Pancreas (tissue), 10 donors: ENCODE measurements at places on chromosomes 13 and 19.

DNA sequence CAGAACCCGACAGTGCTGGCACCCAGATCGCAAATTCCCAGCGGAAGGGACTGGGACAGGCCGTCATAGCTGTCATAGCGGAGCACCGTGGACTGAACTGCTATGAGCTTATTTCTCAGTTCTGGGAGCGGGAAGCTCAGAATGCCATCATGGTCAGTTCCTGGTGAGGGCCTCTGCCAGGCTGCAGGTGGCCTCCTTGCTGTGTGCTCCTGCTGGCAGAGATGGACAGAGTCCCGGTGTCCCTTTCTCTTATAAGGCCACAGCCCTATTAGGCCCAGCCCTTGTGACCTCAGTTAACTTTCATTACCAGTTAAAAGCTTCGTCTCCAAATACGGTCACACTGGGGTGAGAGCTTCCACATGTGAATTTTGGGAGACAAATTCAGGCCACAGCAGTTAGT, 4.6 kb downstream of the ZNF444 start:
- no peak for DNase-seq

GRCh38 chr13:39910833-39911232, 255.4 kb downstream of the COG6 start:
- DNase-seq = no peak

GRCh38 chr19:47309608-47310007, at the start of gene C5AR1:
TSS of gene C5AR1 (plus strand) at chr19:47309861. CDS start at chr19:47309896, 35 bp downstream.
- no peak for DNase-seq

DNA sequence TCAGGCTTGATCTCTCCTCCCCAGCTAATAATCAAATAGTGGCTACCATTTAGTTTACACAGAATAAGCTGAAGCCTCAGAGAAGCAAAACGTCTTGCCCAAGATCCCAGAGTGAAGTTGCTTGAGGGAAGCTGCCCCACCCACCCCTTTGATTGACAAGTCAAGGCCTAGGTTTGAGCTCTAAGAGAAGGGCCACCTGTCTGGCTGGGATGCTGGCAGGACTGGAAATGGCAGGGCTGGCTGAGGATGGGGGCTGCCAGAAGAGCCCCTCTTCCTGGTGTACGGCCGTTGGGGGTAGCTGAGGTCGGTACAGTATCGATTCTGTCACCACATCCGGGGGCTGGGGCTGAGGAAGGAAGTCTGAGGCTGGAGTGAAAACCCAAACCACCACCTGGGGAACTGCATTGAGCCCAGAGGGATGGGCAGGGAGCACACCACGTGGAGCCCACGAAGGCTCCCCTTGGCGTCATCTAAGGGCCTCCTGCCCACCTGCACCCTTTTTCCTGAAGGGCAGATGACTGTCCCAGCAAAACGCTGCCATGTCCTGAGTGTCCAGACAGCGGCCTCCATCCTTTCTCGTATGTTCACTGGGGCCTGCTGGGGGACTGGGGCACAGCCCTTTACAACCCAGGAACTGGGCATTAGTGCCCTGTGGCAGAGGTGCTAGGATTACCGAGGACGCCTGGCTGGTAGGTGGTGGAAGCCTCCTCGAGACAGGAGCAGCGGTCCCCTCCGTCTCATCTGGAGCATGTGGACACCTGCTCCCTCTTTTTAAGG, 1.4 kb upstream of the PRKD2 start:
- DNase-seq = no peak

DNA sequence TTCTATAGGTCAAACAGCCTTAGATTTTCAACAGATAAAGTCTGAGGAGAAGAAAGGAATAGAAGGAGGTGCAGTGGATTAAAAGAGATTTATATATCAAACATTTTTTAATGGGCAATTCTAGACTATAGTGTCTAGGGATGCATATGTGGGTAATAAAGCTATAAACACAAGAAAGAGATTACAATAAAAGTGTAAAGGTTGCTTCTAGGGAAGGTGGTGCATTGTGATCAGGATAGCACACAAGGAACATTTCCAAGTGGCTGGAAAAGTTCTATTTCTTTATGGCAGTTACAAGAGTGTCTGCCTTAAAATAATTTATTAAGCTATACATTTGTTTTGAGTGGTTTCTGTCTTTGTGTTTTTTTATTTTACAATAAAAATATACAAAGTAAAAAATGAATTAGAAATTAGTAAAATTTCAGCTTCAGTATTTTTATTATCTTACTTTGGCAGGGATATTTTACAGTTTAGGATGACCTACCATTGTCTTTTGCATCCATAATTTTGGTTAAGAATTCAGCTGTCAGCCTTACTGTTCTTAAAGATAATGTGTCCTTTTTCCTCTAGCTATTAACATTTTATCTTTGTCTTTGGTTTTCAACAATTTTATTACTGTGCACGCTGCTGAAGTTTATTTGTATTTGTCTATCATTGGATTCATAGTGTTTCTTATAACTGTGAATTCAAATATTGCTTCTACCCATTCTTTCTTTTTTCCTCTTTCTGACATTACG, 221.8 kb downstream of the LACC1 start:
- no peak for DNase-seq

DNA sequence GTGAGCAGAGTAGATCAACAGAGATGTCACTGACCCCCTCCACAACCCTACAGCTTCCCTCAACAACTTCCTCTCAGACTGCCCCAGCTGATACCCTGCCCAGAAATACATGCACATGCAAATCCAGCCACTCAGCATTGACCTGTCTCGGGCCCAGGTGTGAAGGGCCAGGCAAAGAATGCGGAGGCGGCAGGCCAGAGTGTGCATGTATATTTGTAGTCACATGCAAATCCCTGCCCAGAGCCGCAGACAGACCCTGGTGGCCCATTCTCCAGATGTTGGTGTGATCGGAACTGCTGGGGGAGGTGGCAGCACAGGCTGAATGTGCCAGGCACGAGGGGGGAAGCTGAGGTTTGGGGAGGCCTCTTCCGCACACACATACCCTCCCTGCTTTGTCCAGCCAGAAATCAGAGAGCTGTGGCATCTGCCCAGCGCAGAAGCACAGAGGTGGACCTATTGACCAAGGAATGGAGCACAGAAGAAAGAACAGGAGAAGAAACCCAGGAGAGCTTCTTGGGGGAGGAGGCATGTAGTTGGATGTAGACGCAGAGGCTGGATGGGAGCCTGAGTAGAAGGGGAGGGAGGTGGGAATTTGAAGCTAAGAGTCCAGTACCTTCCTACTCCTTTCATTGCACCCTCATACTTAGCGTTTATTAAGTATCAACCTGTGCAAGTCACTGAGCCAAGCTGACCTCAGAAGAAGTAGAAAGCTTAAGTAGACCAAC, 14.4 kb downstream of the MEF2B start:
- DNase-seq = no peak

- no peak for DNase-seq
Measured at GRCh38 chr13:40026174-40026585, 370.7 kb downstream of the COG6 start.

- DNase-seq = no peak
Measured at GRCh38 chr13:74528734-74529513, 394.7 kb upstream of the KLF12 start.

- DNase-seq = peak; percentile 100
Measured at GRCh38 chr19:10568826-10569651, at the start of gene CDKN2D. TSS of gene CDKN2D (minus strand) at chr19:10568979. CDS start at chr19:10568653, 326 bp downstream.

DNA sequence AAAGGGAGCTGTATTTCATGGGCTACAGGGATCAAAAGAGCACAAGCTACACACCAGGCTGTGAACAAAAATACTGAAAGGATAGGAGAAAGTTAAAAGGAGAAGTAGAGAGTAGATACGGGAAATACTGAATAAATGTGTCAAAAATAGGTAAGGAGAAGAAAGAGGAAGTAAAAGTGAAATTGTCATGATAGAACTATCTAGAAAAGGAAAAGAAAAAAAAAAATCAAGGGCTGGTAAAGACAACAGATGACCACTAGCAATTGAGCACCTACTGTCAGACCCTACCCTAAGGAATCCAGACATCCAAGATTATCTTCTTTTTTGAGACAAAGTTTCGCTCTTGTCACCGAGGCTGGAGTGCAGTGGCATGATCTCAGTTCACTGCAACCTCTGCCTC, 4.8 kb downstream of the RUBCNL start:
- no peak for DNase-seq

DNA sequence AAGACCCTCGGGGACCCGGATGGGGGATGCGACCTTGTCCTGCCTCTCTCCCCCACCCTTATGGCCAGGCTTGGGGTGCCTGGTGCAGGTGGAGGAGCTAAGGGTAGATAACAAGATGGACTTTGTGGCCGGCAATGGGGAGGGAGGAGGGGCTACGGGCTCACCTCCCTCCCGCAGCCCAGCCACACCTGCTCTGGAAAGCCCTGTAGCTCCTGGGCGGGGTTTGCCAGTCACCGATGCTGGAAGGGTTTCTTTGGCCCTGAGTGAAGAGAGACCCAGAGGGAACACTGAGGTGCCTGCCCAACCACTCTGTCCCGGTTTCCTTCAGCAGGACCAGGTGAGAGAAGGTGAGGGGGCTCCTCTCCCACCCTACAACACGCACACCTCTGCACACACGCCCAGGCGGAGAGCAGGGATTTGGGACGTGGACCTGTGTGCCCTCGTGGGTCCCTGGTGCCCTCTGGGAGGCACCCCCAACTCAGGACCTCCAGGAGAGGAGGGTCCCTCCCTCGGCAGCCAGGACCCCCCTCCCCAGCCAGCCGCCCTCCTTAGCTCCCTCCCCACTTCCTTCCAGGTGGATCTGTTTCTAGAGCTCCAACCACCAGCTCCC, at the start of gene FUT2:
Gene FUT2, plus strand, starts transcription at position 229 of the 610 bp plus-strand sequence. CDS start 6,986 bp downstream, outside the sequence.
- peak; percentile 82 for DNase-seq
